ENCODE measurements at places on chromosomes 4 and X.

- no peak for DNase-seq
These were observed 887.1 kb upstream of the FRG1 start for GRCh38 chr4:189053621-189054020.

GRCh38 chr4:2322841-2323240 lies 60.9 kb upstream of the MXD4 start:
- DNase-seq: no peak

GRCh38 chrX:112968351-112969133 lies 127.9 kb upstream of the AMOT start:
- no peak for DNase-seq

- no peak for DNase-seq
These were observed 784 bp downstream of the MAP7D3 start for GRCh38 chrX:136250191-136251040.

GRCh38 chrX:74383611-74384010 lies 37.7 kb upstream of the SLC16A2 start:
- no peak for DNase-seq

DNA sequence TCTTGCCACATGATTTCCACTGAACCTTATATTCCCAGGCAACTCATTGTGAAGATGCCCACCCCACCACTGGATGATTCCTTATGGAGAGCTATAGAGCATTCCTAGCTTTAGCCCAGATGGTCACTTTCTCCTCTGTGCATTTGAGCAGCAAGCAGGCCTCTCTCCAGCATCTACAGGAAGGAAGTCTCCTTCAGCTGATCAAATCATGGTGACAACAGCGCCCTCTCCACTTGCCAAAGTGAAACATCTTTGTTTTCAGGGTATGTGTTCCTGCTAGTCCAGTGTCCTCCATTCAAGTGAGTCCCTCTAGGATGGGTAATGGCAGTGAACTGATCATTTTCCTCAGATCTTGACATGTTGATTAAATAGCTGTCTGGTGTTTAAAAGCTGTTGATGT lies 10.9 kb upstream of the SYTL5 start:
- no peak for DNase-seq

- DNase-seq: no peak
These were observed 285.5 kb upstream of the PCDH10 start for GRCh38 chr4:132863619-132864018.

- no peak for DNase-seq
These were observed 159.8 kb downstream of the FAM13A start for GRCh38 chr4:88897180-88897579.

GRCh38 chrX:11597479-11597878 lies 68.2 kb downstream of the ARHGAP6 start:
- no peak for DNase-seq

GRCh38 chr4:142091085-142091513 lies 454.7 kb downstream of the IL15 start:
- DNase-seq: no peak

Measured in GDM1 (cell line).